Stimulated activated CD8-positive, alpha-beta memory T cell treated with anti-CD3 and anti-CD28 coated beads, Interleukin-4, amount 100 ng/mL, for 24 hours (primary cell): ENCODE measurements at places on chromosomes 1 and 21.

DNA sequence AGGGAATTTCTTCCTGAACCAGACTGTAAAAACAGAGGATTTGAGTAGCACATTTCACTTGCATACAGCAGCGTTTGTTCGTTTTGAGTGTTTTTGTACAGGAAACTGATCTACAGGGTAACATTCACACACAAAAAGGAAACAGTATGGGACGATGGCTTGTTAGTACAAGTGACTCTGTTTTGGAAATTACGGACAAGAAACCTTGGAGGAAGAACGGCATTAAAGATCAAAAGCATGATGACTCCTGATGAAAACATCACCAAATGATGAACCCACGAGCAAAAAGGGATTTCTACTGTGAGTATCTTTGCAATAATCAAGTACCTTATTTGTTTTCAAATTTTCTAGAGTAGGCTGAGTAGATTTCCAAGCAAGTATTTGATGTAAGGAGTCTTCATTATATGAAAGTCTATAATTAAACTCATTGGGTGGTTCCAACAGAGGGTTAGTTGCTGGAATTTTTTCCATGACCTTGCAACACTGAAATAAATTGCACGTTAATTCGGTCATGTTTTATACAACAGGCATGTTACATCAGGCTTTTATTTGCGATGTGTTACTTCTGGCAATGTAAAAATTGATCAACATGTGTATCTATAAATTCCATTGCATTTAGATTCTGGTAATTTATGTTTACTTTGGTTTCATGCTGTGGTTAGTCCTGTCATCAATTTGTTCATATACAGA lies 76.7 kb upstream of the KCNK2 start:
- DNase-seq = no peak

GRCh38 chr1:62800825-62801306 lies 16.9 kb downstream of the ATG4C start:
- DNase-seq = no peak

DNA sequence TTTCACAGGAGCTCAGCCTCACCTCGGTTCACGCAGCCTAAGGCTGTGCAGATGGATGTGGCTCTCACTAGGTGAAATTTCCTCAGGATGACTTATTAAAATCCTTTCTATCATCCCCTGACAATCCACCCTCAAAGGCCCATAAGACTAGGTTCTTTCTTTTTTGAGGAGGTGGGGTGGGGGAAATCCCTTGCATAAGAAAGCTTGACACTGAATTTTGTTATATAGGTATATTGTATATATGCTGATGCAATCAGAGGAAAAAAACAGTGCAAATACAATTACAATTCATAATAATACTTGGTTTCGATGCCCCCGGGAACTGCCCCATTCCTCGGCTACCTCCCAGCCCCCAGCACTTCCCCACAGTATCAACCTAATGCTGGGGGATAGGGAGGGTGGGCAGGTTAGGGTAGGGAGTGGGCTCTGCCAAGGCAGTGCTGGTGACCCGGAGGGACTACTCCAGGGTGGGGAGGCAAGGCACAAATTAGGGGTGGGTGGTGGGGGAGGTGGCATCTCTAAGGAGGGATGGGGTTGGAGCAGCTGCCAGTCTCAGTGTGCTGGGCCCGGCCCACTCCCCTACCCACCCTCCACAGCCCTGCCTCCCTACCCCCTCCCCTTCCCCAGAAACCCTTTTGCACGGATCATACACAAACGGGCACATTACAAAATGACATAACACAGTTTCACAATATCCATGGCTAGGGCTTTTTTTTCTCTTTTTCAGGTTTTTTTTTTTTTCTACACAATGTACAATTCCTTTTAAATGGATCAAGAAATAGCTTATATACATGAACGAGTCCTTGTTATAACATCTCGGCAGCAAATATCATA lies 30.9 kb downstream of the SLC27A3 start:
- DNase-seq = no peak

GRCh38 chr1:41800311-41800829 lies 118.4 kb downstream of the HIVEP3 start:
- DNase-seq = no peak

DNA sequence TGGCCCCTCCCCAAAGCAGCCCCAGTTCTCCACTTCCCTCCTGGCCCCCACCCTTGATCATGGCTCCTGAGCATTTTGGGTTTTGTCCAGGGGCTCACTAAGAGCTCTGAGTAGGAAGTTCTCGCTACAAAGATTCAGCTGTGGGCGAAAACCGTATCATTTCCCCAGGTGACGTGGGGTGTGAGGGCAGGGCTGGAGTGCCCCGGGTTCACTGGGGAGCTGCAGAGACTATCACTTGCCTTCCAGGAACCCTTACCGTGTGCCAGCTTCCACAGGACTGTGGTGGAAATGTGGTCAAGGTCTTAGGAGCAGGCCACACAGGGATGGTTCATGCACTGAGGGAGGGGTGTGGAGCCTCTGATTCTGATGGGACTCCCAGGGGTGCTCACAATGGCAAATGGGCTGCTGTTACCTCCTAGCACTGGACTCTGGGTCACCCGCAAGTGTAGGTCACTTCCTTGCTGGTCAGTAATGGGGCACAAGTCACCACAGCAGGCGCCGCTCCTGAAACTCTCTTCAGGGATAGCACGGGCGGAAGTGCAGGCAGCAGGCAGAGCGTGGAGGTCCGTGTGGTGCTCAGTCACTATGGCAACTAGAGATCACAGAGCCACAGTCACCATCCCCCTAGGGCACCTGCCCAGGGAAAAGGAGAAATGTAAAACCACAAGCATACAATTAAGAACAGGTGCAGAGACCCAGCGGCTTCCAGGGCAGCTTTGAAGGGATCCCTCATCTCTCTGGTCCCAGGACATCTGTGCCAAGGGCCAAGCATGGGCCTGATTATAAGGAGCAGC lies 35.4 kb downstream of the RSPH1 start:
- no peak for DNase-seq

DNA sequence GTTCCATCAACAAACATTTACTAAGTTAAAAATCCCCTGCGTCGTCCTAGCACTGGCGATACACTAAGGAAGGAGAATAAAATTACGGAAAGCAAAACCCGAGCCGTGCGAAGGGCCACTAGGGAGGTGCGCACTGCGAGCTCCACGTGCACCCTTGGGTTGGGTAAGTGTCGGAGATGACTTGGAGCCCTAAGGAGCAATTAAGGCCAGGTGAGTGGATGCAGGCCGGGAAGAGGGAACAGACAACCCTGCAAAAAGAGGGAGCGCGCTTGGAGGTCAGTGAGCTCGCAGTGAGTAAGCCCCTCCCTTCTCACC lies 704 bp downstream of the WDR4 start:
- DNase-seq = no peak

GRCh38 chr1:21534674-21535378 lies 25.6 kb downstream of the ALPL start:
- no peak for DNase-seq

- DNase-seq = no peak
Observed at GRCh38 chr1:186575348-186575747, 104.9 kb downstream of the PTGS2 start.

DNA sequence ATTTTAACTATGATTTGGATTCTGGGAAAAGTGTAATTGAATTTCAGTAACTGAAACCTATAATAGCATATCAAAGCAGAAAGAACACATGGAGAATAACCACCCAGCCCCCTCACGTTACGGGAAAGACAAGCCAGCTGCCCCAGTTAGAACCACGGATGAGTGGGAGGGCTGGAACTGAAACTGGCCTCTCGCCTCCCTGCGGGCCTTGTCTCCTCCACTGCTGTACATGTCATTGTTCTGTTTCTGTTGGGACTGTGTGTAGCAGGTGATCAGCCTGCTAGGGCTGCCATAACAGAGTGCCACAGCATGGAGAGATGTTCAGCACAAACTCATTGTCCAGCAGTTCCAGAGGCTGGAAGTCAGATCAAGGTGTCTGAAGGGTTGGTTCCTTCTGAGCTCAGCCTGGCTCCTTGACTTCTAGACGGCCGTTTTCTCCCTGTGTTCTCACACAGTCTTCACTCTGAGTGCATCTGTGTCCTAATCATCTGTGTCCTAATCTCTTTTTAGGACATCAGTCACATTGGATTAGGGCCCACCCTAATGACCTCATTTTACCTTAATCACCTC lies 52.4 kb downstream of the MAP3K21 start:
- DNase-seq = no peak

GRCh38 chr21:41570791-41571355 lies 62.9 kb upstream of the TMPRSS2 start:
- no peak for DNase-seq

GRCh38 chr1:160243767-160244166 lies 18.6 kb downstream of the DCAF8 start:
- DNase-seq = no peak

DNA sequence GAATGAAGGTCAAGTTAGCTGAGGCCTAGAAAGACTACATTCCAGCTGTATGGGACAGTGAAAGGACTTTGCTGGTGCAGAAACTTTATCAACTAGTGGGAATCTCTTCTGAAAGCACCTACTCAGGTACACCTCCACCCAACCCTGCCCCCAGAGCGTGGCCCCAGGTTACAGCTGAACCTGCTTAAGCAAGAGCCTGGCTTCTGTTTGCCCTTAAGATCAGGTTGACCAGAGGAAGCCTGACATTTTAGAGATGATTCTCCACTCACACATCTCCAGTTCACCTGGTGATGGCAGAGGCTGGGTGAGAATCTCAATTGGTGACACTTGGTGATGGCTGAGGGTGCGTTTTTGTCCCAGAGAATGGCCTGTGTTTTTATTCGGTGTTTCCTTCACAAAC lies 24.0 kb downstream of the ELAPOR1 start:
- DNase-seq = no peak

DNA sequence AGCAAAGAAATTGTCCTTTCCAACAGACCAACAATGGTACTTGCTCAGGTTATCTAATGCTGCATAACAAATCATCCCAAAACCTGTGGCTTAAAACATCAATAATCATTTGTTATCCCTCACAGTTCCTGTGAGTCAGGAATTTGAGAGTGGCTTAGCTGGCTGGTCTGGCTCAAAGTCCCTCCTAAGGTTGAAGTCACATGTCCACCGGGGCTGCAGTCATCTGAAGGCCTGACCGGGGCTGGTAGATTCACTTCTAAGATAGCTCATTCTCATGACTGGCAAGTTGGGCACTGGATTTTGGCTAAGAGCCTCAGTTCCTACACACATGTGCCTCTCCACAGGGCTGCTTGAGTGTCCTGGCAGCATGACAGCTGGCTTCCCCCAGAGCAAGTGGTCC lies 16.9 kb downstream of the ERI3 start:
- no peak for DNase-seq

GRCh38 chr1:106232128-106232527 lies 824.3 kb upstream of the PRMT6 start:
- no peak for DNase-seq

DNA sequence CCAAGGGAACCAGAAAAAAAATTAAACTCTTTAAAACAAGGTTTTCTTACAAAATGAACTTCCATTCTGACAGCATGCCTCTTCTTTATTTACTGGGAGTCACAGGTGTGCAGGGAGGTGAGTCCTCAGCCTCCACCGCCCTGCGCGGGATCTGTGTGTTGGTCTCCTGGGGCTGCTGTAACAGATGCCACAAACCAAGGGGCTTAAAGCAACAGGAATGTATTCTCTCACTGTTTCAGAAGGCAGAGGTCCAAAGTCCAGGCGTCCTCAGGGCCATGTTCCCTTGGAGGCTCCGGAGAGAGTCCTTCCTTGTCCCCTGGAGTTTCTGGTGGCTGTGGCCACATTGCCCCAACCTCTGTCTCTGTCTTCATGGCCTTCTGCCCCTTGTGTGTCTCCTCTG lies 123.6 kb upstream of the C1orf174 start:
- no peak for DNase-seq

- DNase-seq = no peak
Observed at GRCh38 chr1:230760360-230760827, 13.2 kb downstream of the CAPN9 start.

GRCh38 chr1:205976708-205977401 lies 26.3 kb downstream of the RAB7B start:
- no peak for DNase-seq

GRCh38 chr1:14704846-14705245 lies 106.4 kb downstream of the KAZN start:
- no peak for DNase-seq

DNA sequence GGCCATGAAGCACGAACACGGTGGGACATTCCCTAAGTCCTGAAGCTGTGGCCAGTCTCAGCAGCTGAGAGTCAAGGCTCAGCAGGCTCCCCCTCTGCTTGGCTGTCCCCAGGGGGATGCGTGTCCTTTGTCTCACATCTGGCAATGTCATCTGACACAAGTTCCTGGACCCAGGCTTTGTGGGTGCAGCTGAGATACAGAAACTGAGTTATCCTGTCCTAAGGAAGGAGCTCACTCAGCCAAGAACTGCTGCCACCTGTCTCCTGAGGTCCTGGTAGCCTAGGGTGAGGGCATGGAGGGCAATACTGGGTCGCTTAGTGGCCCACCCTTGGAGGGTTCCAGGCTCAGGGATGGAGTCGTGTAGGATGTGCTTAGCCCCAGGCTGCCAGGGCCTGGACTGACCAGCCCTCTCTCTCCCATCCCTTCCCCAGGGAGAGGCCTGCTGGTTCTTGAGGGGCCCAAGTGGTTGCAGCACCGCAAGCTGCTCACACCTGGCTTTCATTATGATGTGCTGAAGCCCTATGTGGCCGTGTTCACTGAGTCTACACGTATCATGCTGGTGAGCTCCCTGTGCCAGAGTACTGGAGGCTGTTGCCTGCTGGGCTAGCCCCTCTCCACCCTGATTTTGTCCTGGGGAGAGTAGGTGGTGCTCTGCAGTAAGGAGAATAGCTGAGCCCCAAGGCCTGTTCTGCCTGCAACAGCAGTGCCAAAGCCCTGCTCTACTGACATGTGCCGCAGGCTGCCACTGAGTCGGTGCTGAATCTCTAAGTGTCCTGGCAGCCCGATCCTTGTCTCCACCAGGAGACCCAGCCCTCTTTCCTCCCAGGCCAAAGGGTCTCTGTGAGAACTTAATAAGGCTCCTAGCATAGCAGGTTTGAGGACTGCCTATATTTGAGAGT lies 13.5 kb downstream of the CYP4B1 start:
- DNase-seq = no peak

- DNase-seq = no peak
Observed at GRCh38 chr21:38649120-38649519, 150.8 kb upstream of the ERG start.

GRCh38 chr21:42431196-42431595 lies 27.5 kb downstream of the UBASH3A start:
- no peak for DNase-seq

DNA sequence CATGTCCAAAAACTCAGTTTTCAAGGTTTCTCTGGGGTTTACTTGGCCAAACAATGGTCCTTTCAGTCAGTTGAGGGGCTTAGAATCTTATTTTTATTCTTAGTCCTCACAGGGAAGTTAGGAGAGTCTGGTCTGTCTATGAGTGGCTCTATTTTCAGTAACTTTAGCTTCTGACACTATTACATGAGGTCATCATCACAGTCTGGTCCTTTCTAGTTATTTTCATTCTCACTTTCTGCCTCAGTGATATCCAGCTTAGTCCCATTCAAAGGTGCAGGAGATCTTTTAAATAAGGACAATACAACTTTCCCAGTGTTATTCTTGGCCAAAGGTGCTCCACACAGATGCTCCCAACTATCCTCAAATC lies 30.0 kb upstream of the FGGY start:
- DNase-seq = no peak

GRCh38 chr1:40267767-40268187 lies 9.7 kb downstream of the ZMPSTE24 start:
- no peak for DNase-seq

GRCh38 chr1:200213921-200214320 lies 186.4 kb downstream of the NR5A2 start:
- DNase-seq = no peak

GRCh38 chr1:26537951-26538352 lies 8.4 kb downstream of the RPS6KA1 start:
- DNase-seq = no peak
